ENCODE measurements at places on chromosomes 4 and X.

GRCh38 chrX:14618177-14618965 is 89.0 kb downstream of the GLRA2 start:
- DNase-seq = no peak
- no peak overlapping the region for H3K27ac ChIP-seq
- H3K4me1 ChIP-seq = no peaks in the 10 kb centered on the region
- H3K27me3 ChIP-seq = no peaks in the 10 kb centered on the region
- no peaks in the 10 kb centered on the region for H3K36me3 ChIP-seq
- no peak overlapping the region for H3K4me3 ChIP-seq

GRCh38 chr4:36111172-36111571 is 133.1 kb downstream of the ARAP2 start:
- no peak for DNase-seq
- no peak overlapping the region for H3K4me3 ChIP-seq
- no peaks in the 10 kb centered on the region for H3K27me3 ChIP-seq
- no peaks in the 10 kb centered on the region for H3K4me1 ChIP-seq
- no peaks in the 10 kb centered on the region for H3K36me3 ChIP-seq

- no peaks in the 10 kb centered on the region for H3K36me3 ChIP-seq
- peak overlapping the region; percentile 33 for H3K4me3 ChIP-seq
- H3K27me3 ChIP-seq = peaks cover 44% of the 10 kb centered on the region
- H3K4me1 ChIP-seq = peaks cover 11% of the 10 kb centered on the region
These were observed 926 bp downstream of the NDP start for GRCh38 chrX:43971966-43972961.

DNA sequence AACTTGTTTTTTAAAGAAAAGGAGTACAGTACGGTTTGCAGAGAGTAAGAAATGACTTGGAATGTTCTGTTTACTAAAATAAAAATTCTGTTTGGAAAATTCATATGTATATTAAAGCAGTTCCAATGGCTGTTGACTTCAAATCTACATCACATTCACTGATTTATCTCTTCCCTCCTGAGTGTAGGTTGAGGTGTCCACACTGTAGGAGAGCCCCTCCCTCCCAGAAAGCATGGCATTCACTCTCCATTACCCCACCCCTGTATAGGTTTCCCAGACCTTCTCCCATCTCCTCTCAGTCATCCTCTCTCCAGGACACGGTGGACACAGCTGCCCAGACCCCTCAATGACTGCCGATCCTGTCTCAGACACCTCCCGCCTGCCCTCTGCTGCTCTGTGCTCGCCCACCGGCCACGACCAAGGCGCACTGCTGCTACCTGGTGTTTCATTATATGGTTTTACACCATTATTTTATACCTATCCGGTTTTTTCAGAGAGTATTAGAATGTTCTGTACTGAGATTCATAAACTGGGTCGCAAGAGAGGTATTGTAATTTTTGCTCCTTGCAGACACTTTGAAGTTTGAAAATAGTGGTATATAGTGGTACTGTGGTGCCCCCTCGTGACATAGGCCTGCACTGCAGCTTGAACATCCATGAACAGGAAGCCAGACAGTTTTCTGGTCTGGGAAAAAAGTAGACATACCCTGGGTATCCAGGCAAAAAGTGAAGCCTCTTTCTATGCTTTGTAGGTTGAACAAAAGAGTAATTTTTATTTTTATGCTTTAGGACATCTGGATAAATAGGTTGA is 38.8 kb upstream of the BEX4 start:
- no peaks in the 10 kb centered on the region for H3K4me1 ChIP-seq
- no peak overlapping the region for H3K27ac ChIP-seq
- no peak overlapping the region for H3K4me3 ChIP-seq
- peaks cover 2% of the 10 kb centered on the region for H3K27me3 ChIP-seq
- DNase-seq = peak; percentile 21

DNA sequence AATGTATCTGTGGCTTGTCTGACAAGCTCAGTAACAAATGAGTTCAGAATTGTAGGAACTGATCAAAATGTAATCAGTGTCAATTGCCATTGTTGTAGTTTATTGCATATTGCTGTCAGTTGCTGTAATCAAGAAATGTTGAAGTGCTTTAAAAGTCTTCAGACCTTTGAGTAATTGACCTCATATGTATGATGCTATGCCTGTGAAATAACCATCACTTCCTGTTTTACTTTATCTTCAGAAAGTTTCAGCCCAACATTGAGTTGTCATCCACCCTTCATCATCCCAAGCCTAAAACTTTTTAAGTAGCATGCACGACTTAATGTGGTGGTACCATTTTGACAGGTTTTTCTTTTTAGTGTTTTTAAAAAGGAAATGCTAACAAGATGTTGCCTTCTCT is 212.4 kb downstream of the ARHGAP10 start:
- H3K4me3 ChIP-seq = no peak overlapping the region
- H3K4me1 ChIP-seq = no peaks in the 10 kb centered on the region
- no peaks in the 10 kb centered on the region for H3K27me3 ChIP-seq
- H3K36me3 ChIP-seq = no peaks in the 10 kb centered on the region
- no peak overlapping the region for H3K27ac ChIP-seq

- H3K4me3 ChIP-seq = no peak overlapping the region
- no peak overlapping the region for H3K27ac ChIP-seq
- DNase-seq = no peak
- H3K36me3 ChIP-seq = no peaks in the 10 kb centered on the region
These were observed 38.5 kb upstream of the STPG2 start for GRCh38 chr4:98181809-98182208.
